ENCODE measurements at places on chromosomes 3 and 15.

DNA sequence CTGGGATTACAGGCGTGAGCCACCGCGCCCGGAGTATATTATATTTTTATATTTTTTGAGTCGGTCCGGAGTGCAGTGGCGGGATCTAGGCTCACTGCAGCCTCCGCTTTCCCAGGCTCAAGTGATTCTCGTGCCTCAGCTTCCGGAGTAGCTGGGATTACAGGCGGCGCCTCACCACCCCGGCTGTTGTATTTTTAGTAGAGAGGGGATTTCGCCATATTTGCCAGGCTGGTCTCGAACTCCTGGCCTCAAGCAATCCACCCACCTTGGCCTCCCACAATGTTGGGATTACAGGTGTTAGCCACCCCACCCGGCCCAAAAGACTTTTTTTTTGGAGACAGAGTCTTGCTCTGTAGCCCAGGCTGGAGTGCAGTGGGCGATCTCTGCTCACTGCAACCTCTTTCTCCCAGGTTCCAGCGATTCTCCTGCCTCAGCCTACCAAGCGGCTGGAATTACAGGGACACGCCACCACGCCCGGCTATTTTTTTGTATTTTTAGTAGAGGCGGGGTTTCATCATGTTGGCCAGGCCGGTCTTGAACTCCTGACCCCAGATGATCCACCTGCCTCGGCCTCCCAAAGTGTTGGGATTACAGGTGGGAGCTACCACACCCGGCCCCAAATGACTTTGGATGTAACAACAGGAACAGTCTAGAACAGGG lies 1.0 kb downstream of the ZNF589 start:
- DNase-seq: no peak

DNA sequence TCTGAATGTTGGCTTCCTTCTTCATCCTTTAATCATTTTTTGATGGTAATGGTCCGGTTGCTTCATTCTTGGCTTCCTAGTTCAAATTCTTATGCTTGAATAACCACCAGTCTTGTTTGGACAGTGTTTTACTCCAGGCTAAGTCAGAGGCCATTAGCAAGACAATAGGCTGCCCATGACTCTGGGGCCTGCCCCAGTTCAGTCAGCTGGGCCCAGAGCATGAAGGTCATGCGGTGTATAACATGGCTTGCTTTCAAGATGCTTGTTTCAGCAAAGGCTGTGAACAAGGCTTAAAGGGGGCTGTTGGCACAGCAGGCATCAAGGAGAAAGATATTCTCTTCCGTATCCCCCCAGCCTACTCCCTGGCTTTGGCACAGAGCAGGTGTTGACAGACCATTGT lies 13.7 kb downstream of the TM4SF18 start:
- no peak for DNase-seq

DNA sequence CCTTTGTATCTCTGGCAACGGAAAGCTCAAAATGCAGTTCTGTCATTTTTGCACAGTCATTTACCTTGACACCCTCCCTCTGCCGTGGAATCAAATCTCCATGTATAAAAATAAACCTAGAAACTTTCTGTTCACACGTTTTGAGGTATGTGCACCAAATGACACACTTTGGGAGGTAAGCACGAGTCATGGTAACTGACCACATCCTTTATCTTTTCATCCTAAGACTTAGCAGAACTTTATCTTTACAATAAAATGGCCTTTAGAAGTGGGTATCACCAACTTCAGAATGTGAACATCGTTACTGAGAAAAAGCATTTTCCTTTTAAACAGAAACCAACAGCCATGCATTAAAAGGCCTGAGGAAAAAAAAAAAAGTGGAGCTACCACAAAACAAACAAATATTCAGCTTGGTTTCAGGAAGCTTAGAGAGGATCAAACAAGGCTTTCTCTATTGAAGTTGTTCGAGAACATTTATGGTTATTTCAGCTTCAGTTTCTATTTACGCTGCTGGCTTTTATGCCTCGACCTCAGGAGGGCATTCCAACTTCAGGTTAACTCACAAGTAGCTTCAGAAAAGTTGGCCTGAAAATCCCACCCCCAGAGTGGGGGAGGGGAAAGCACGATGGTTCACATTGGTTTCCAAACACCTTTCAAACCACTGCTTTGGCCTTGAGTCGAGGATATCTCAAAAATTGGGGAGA lies 171.1 kb upstream of the ICE2 start:
- no peak for DNase-seq

DNA sequence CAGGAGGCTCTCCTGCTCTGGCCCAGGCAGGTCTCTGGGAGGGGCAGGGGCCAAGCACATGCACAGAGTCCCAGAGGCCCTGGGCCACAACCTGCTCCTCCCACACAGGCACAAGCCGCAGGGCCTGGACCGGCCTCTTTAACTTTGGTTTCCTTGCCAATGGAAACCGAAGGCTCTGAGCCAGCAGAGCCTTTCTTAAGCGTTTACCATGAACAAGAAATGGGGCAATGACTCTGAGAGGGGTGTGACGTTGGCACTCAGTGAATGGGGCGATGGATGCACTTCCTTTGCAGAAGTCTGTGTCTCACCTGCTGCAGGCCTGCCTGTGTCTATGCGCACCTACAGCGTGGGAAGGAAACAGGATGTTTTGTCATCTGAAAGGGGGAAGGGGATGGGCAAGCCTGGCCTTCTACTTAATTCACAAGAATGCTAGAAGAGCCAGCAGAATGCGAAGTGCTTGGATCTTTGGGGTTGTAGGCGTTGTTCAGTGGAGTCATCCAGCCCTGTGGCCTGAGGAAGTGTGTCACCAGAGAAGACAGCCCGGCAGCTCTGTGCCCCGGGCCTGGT lies 41.8 kb downstream of the IFT122 start:
- DNase-seq: no peak

All from effector CD8-positive, alpha-beta T cell (primary cell).